Stimulated activated CD4-positive, alpha-beta T cell treated with anti-CD3 and anti-CD28 coated beads, TNF-alpha, amount 100 ng/mL, for 4 hours (primary cell): ENCODE measurements at places on chromosomes 11 and 22.

DNA sequence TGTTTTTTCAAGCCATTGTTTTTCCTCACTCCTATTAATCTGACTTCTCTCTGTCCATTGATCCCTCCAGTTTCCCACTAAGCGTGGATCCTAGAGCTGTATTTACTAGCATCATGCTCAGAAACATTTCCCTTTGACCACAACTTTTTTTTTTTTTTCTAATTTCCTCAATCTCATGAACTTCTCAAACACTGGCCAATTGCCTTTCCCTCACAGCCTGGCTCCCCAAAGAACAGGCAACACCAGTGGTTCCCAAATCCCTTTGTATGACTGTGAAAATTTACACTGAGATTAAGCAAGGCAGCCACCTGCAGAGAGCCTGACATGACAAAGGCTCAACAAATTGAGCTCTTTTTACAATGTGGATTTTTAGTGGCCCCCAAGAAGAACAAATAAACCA is 1.4 kb upstream of the TPP1 start:
- no peak for DNase-seq

GRCh38 chr11:71272161-71272560 is 19.8 kb upstream of the SHANK2 start:
- DNase-seq: no peak

GRCh38 chr22:36814801-36815200 is 2.0 kb downstream of the PVALB start:
- DNase-seq: no peak

- no peak for DNase-seq
Observed at GRCh38 chr11:92390783-92391182, 166.2 kb downstream of the FAT3 start.

DNA sequence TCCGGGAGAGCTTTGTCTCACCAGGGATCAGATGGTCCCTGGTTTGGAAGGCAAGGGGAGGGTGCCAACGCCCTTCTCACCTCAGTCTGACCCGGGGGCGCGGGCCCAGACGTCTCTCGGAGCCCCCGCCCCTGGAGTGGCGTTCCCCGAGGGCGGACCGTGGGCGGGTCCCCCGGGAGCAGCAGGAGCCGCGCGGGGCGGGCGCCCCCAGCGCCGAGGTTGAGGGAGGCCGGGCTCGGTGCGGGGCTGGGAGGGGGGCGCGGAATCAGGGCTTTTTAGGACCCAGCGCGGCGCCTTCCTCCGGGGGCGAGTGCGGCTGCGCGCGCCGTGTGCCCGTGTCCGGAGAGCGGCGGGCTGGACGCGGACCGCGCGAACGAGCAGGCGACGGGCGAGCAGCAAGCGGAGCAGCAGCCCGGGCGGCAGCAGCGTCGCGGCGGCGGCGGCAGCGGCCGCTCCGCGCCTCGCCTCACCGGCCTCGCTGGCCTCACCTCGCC is at the start of gene KCNC1:
TSS of gene KCNC1 (plus strand) at position 364 of the 494 bp plus-strand sequence. CDS start 1,222 bp downstream, outside the sequence.
- no peak for DNase-seq

- no peak for DNase-seq
Observed at GRCh38 chr11:104657083-104657482, 241.2 kb downstream of the CASP12 start.

DNA sequence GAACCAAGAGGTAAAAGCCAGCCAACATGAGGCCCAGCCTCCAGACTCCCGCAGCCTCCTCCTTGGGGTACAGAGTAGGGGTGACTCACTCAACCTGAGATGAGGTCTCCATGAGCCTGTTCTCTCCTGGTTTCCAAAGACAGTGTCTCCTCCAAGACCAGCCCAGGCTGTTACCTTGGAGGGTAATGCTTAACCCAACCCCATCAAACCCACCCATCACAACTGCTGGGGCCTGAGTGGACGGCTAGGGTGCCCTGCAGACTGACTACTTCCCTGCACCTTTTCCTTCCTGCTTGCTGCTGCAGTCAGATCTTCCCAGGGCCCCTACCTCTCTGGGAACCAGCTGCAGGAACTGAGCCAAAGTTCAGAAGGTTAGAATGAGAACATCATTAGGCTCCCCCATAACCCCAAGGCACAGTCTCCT is 5.1 kb upstream of the NOL12 start:
- no peak for DNase-seq

DNA sequence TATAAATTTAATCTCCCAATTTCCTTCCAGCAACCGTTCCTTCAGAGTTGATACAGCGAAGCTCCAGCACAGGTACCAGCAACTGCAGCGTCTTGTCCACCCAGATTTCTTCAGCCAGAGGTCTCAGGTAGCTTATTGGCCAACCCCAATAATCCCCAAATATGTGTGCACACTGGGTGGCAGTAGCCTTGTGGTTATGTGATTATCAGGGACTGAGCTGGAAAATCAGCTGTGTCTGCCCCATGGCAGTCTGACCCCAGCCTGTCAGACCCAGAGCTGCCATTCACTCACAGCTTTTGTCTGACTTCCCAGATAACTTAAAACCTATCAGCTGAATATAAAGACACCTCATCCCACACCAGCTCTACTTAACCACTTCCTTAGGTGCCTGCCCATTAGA is 2.0 kb downstream of the HSCB start:
- DNase-seq: no peak

- no peak for DNase-seq
Observed at GRCh38 chr11:18191376-18191775, 18.7 kb downstream of the MRGPRX4 start.

- no peak for DNase-seq
Observed at GRCh38 chr11:35714882-35715627, 52.5 kb downstream of the TRIM44 start.

- no peak for DNase-seq
Observed at GRCh38 chr11:71139516-71140205, 112.7 kb downstream of the SHANK2 start.

DNA sequence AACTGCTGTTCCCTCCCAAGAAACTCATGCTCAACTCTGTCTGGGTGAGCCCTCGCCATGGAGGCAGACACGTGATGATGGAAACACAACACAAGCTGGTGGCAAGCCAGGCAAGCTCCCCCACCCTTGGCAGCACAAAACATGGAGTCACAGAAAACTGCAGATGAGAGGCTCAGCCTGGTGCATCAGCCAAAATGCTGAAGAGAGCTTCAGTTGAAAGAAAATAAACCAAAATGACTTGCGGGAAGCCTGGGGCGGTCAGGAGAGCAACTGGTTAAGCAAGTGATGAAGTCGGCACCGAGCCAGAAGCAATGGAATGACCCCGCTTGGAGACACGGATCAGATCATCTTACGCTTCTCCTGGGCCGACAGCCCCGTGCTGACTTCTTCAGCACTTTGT is 68.3 kb downstream of the C11orf58 start:
- no peak for DNase-seq

DNA sequence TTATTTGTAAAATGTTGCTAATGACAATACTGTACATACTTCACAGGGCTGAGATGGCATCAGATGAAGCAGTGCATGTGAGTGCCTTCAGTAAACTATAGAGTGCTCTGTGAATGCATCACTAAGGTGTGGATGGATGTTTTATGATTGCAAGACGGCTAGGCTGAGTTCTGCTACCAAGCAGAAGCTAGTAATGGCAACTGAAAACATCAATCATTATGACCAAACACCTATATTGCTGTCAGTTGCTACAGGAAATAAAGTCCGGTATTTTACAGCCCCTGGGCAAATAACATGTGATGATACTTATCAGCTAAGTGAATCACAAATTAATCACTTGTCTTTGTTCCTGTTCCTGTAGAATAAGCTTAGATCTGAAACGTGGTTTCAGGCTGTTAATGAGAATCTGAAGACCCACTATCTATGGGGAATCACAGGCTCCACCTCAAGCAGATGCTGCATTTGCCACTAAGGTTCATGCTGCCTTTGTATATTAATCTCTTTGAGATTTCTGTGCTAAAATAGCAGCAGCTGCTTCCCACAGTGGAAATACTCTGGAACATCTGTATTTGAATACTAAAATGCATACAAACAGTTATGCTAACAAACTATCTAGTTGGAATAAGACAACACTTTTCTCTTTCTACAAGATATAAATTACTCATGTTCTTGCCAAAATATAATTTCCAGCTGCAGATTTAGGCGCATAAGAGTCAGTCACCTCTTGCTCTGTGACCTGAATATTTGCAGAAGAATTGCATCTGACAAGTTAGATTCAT is 254.0 kb upstream of the PITPNB start:
- DNase-seq: no peak

DNA sequence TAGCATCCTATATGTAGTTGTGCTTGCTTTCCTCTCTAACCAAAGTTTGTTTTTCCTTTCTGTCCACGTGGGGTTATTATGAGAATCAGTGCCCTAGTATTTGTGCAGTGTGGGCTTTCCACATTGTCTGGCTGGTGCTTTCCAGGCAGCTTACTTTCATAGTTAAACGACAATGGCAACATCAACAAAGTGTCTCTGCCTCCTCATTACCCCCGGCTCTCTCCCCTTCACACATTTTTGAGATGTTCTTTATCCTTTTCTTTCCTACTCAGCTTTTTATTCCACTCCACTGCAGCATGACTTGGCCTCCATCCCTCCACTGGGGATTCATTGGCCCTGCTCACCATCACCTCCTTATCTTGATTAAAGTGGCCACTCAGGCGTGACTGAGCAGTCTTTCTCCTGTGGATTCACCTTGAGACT is 19.1 kb downstream of the SPECC1L start:
- DNase-seq: no peak

DNA sequence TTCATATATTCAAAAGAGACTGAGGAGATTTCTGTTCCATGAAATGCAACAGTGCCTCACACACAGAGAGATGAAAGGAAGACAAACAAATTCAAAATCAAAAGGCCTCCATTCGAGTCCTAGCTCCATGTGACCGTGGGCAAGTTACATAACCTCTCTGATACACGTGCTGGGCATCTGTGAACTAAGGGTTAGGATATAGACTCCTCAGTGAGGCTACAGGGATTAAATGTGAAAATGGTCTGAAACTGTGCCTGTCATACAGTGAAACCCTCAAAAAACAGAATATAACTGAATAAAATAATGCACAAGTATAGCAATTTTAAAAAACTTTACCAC is 111.8 kb upstream of the MTMR2 start:
- DNase-seq: no peak

- DNase-seq: no peak
Observed at GRCh38 chr11:67522844-67523555, at the start of gene CABP2. CABP2 (minus strand) TSS chr11:67523446; CDS start chr11:67523326, 120 bp downstream.

GRCh38 chr11:134944986-134945385 is 532.9 kb upstream of the B3GAT1 start:
- no peak for DNase-seq

GRCh38 chr11:35160246-35160824 is 21.4 kb downstream of the CD44 start:
- DNase-seq: no peak

DNA sequence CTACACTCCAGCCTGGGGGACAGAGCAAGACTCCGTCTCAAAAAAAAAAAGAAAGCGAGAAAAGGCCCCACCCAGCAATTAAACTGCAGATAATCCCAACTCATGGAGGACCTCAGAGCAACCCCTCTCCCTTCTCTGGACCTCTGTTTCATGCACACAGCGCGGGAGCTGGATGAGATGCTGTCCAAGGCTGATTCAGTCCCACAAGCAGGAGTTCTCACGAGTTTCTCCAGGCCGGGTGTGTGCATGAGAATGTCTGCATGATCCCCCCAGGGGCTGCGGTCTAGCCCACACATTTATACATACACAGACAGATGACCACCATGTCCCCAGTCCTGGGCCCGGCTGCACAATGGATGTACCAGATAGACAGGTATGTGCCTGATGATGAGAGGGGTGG is 19.4 kb downstream of the ELFN2 start:
- DNase-seq: no peak

DNA sequence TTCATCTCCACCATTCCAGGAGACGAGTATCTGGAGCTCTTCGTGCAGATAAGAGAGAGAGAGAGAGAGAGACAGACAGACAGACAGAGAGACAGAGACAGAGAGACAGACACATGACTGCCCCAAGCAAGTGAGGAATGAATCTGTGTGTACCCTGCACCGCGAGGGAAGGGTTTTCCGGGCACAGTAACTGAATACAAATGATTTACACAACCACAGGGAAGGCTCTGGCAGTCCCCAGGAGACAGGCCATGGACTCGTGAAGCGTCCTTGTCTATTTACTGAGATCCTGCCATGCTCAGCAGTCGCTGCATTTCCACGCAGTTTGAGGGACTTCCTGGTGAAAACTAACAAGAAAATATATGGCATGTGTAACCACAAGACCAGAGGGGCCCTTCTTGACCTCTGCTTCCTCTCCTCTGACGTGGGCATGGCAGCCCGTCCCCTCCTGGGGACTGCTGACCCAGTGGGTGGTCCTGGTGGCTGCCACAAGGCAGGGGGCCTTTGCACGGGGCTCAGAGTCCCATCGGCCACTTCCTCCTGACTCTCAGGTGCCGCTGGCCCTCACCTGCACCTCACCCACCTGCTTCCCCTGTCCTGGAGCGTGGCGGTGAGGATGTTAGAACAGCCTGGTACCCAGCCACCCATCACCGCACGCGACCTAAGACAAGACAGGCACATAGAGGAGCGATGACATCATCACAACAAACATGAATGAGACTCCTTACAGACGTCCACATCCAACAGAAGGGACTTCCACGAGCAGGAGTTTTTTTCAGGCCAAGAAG is 75.9 kb downstream of the PHF21B start:
- DNase-seq: no peak

DNA sequence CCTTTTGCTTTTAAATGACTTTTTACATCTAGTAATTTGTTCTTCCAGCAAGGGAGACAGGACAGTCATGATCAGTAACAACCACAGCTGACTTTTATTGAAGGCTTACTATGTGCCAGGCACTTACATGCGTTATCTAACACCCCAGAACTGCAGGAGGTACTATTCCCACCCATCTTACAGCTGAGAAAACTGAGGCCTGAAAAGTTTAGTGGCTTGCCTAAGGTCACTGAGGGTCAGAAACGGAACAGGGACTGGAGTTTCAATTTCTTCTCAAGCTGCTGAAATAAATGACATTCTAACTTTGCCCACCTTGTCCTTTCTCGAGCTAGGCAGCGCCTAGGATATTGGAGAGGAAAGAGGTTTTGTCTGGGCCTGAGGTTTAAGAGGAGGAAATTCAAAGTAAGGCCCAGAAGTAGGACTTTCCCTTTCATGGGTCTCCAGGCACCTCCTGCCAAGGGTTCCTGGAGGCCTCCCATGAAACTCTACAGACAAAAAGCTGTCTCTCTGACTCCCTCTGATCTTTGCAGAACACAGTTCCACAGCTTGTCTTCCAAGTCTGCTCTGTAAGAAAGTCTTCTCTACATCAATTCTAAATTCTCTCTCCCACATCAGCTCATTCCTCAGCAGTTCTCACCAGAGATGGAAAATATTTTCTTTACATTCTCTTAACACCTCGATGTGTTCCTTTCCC is 102.2 kb downstream of the NAT10 start:
- no peak for DNase-seq

- DNase-seq: no peak
Observed at GRCh38 chr11:84097186-84097585, 811.0 kb upstream of the CCDC90B start.

GRCh38 chr11:4105916-4106315 is 11.3 kb downstream of the RRM1 start:
- no peak for DNase-seq

- DNase-seq: no peak
Observed at GRCh38 chr11:115132436-115133228, 371.6 kb downstream of the CADM1 start.

DNA sequence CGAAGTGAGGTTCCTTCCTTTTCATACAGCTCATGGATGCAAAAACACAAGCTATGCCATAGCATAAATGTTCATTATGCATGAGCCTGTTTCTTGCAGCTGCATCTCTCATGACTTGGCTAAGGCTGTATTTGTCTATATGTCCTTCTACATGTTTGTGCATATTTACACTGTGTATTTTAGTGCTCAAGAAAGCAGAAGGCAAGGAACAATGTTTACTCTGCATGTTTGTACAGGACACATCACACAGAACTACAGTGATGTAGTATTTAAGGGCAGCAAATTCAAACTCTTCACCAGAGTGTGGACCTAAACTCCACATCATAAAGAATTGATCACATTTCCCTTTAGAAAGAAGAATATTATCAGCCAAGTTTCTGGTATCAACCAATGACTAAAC is 170.3 kb downstream of the CADM1 start:
- DNase-seq: no peak
